Activated CD4-positive, alpha-beta T cell treated with anti-CD3 and anti-CD28 coated beads for 4 hours (primary cell): ENCODE measurements at places on chromosomes 3 and 15.

- DNase-seq: no peak
Measured at GRCh38 chr3:33007776-33008175, 56.3 kb downstream of the CCR4 start.

DNA sequence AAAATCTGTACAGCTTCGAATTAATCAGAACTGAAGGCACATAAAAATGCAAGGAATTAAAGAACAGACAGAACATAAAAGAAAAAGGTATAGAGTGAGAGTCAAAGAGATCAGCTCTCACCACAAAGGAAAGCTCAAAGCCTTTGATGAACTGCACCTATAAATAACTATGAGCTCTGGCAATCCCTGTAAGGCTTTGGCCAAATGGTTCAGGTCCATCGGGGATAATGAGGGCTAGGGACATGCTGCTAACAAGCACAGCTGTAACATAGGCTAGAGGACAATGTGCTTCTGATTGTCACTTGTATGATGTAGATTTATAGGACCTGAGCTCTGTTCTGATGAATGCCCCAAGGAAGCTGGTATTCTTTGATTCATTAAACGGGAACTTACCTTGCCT is 113.9 kb upstream of the MRPL3 start:
- no peak for DNase-seq

DNA sequence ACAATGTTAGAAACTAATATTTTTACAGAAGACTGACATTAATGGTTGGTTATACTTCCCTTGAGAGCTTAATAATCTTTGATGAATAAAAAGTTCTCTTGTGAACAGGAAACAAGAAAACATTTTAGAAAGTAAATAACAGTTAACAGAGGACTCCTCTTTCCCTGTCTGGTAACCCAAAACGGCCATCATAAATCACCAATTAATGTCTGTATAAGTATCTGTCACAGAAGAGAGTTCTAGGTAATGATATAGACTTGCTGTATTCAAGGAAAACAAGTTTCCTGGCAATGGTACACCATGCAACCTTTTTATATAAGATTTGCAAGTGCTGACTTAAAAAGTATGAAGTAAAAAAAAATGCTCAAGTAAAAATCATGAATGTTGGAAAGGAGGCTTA is 426.7 kb downstream of the SOX2 start:
- DNase-seq: no peak

GRCh38 chr3:169118666-169119370 is 544.7 kb downstream of the MECOM start:
- DNase-seq: no peak

DNA sequence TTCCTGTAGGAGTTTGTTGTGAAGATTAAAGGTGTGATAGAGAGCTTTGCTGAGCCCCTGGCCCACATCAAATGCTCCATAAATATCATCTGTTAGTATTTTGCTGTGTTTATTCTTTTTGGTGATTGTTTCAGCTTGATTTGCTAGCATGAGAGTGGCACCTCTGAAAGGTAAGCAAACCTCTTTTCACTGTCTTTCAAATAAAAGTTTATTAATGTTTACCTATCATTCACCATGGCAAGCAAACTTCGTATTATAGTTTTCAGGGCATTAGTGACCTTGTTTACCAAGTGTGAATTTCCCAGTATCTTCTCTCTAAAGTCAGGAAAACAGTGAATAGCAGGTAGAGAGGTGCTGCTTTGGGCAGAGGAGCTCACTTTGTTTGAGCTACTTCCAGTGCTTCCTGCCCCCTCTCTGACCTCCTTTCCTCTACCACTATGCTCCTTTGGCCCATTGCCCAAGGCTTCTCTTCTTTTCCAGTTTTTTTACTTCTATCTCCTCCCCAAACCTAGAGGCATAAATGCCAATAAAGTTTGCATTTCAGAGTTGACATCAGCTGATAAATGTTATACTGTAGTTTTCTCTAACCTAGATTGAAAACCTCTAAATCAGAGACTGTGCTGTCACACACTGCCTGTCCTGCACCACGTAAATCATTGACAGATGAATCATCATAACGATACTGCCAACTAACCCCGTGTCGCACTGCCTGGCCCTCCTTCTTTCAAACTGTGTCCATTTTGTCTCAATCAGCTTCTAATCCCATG is 569.0 kb downstream of the TUSC7 start:
- no peak for DNase-seq

- no peak for DNase-seq
Measured at GRCh38 chr15:101264011-101264410, 12.2 kb upstream of the CHSY1 start.

DNA sequence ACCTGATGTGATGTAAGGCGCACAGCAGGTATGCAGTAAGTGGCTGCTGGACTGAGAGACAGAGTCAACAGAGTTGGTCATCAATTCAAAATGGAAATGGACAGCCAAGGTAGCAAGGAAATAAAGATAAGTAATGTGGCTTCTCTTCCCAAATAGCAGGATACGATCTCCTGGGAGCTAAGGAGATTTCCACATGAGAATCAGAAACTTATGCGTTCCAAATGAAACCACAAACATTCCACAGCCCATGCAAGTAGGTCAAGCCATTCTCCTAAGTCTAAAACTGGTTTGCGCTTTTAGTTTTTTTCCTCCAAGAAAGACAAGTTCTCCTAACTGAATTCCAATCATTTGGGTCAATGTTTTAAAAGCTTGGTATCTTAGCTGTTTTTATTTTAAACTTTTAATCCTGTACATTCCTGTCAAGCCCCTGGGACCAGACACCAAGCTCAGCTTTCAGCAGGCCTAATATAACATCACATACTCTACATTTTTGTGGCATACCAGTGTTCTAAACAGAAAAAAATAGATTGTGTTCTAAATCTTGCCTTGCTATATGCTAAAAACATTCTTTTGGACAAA is 73.7 kb upstream of the TSPAN3 start:
- no peak for DNase-seq

GRCh38 chr15:31254431-31255175 is 72.0 kb upstream of the KLF13 start:
- DNase-seq: no peak

GRCh38 chr3:88151358-88151757 is 1.6 kb downstream of the C3orf38 start:
- no peak for DNase-seq

GRCh38 chr3:142424754-142425153 is 23.1 kb downstream of the XRN1 start:
- DNase-seq: no peak

DNA sequence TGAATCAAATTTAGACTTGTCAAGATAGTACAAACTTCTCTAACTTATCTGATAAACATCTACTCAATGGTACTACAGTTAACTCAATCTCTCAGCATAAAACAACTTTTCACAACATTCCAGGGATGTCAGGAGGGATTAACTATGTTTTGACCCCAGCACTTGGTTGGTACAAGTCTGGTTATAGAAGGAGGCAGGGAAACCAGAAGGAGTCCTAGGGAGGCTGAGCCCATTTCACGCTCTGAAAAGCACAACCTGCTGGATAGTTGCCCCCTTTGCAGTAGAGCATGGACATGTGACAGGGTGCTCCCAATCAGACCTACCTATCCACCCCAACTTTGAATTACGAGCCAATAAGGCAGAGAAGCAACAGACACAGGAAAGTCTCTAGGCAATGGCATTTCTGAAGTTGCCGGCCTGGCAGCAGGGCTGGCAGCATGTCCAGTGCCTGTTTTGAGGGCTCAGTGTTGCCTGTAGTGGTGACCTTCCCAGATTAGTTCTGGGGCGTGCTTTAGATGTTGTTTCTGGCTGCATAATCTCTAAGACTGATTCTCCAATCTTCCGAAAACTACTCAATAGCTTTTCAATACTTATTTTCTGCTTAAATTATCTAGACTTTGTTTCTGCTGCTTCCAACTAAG is 8.2 kb downstream of the ANKUB1 start:
- DNase-seq: no peak

DNA sequence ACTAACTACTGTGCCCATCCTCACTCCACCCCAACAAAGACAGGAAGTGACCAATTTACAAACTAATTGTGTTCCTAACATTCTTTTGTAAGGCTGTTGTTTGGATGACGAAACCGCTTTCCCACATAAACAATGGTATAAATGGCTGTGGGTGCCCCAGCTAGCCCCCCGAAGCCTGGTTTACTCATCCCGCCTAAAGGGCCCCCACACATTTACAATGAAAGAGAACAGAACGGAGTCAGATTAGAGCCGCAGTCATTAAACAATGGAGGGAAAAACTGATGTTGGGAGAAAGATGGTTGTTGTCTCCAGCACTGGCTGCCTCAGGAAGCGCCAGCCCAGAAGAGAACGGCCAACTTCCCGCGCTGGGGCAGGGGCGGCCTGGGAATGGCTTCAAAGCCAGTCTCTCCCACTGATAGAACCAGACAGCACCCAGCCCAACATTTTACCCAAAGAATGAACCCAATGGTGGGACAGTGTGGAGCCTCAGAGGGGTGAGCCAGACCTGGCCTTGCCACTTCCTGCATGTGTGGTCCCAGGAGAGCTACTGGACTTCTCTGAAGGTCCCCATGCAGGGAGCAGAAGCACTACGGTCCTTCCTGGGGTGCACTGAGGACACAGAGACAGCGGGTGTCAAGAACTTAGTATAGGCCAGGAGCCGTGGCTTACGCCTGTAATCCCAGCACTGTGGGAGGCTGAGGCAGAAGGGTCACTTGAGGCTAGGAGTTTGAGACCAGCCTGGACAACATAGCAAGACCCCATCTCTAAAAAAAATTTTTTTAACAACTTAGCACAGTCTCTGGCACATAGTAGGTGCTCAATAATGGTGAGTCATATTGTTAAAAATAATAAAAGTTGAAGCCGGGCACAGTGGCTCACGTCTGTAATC is 75.8 kb upstream of the GATA2 start:
- no peak for DNase-seq

GRCh38 chr15:55909036-55909811 is 84.2 kb downstream of the NEDD4 start:
- DNase-seq: no peak
